ENCODE measurements at places on chromosomes 4 and X.

- DNase-seq: peak; percentile 88
Measured at GRCh38 chrX:138939038-138939437, 227.5 kb upstream of the FGF13 start.

DNA sequence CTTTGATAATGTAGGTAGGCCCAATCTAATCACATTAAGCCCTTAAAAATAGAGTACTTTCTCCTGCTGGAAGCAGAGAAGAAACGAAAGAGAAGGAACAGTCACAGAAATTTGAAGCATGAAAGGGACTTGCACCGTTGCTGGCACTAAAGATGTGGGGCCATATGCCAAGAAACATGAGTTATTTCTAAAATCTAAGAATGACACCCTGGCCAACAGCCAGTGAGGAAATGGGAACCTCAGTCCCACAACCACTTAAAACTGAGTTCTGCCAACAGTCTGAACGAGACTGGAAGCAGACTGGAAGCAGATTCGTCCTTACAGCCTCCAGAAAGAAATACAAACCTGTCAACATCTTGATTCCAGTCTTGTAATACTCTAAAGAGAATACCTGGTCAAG, 70.1 kb downstream of the CENPC start:
- no peak for DNase-seq

GRCh38 chr4:10006231-10006600, 15.1 kb downstream of the SLC2A9 start:
- DNase-seq: peak; percentile 76

- DNase-seq: peak; percentile 0
Measured at GRCh38 chrX:109472939-109473735, 8.7 kb downstream of the GUCY2F start.

- DNase-seq: no peak
Measured at GRCh38 chr4:74544655-74545361, 99.9 kb downstream of the AREG start.

DNA sequence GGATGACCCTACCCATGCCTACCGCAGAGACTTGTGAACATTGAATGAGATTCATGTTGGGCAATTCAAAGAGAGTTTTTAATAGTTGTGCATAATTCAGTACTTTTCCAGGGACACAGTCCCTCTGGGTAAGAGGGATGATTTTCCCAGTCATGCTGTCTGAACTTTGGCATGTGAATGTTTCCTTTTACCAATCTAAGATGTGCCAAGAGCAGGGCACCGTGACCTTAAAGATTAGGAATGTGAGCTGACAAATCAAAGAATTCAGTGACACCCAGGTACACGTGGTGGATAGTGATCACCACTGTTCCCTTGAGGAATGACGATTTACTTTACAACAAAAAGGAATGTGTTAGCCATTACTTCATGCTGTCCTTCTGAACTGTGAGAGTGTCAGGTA, 515.6 kb downstream of the PPARGC1A start:
- DNase-seq: no peak

DNA sequence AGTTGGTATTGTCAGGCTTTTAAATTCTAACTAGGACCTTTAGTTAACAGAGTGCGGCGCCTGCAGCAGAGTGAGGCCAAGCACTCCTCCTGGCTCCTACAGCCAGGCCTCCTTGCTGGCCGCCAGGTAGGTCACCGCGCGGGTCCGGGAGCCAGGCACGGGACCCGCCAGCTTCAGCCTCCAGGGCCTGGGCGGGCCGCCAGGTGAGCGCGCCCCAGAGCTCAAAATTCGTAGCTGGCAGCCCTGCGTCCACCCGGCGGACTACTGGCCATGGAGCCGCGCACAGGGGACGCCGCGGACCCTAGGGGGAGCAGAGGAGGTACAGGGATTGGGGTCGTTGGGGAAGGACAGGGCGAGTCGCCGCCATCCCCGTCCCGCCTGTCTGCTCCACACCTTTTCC, at the start of gene MAGIX:
TSS of gene MAGIX (plus strand) at position 139 of the 400 bp plus-strand sequence. CDS start at position 271, 132 bp downstream.
- DNase-seq: no peak

DNA sequence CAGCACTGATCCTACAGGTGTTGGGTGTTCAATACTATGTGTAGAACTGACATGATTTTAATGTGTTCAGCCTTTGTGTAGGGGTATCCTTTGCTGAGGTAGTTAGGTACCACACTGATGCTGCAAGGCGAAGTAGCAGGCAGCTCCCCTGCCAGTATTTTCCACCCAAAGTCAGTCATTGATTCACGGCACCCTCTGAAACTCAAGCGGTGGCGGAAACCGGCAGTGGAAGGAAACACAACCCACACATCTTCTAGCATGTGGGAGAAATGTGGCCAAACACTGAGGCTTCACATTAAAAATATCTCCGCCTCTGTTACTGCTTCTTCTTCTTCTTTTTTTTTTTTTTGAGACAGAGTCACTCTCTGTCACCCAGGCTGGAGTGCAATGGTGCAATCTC, 126.3 kb downstream of the AASDH start:
- DNase-seq: no peak

DNA sequence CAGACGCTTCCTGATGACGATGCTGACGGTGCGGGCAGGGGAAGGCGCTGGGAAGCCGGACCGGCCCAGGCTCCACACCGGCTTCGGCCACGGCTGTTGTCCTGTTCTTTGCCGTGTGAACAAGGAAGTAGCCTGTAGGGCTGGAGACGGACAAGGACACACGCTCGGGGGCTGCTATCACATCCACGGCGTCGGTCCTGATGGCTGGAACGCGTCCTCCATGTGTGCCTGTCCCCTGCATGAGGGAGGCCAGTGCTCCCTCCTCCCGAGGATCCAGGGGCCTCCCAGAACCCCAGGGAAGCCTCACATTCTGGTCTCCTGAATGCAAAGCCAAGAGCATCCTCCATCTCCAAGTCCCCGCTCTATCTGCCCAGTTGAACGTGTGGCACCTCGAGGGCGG, 53.8 kb downstream of the ACOX3 start:
- no peak for DNase-seq

- no peak for DNase-seq
Measured at GRCh38 chrX:19698691-19699090, 183.4 kb upstream of the MAP3K15 start.
